SK-N-SH (cell line): ENCODE measurements at places on chromosomes 12 and 14. TPM values are rescaled to one million over a fixed set of nuclear protein-coding genes. Genes with fewer than 3 reads are reported as not detected.

AICDA gene
- not detected in 2 replicates for polyA plus RNA-seq

GRCh38 chr12:109679501-109680263 lies 33.9 kb upstream of the FAM222A start:
- no peak for DNase-seq

DNA sequence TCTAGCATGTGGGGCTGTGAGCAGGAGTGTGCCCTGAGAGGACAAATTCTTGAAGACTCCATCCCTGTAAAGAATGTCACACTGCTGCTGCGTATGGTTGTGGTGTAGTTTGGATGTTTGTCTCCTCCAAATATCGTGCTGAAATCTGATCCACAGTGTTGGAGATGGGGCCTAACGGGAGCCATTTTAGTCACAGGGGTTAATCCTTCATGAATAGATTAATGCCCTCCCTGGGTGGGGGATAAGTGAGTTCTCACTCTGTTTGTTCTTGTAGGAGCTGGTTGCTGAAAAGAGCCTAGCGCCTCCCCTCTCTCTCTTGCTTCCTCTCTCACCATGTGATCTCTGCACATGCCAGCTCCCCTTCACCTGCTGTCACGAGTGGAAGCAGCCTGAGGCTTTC lies 94.5 kb upstream of the VASH1 start:
- DNase-seq = no peak

DIO3 gene
- polyA plus RNA-seq = 0.03 TPM in 1 of 2 replicates, not detected in the other

GRCh38 chr14:68248481-68249255 lies 429.1 kb downstream of the RAD51B start:
- peak; percentile 64 for DNase-seq
